Upper lobe of right lung (tissue), 1 donor: ENCODE measurements at places on chromosomes 5 and 9. TPM values are rescaled to one million over a fixed set of nuclear protein-coding genes. Genes with fewer than 3 reads are reported as not detected.

ZNF366 gene
- total RNA-seq: 12.2 TPM

NSUN2 gene
- total RNA-seq: 46.4 TPM

NREP gene
- total RNA-seq: 19.3 TPM

C8G gene
- 1.1 TPM for total RNA-seq

PRLR gene
- 1.6 TPM for total RNA-seq

DNA sequence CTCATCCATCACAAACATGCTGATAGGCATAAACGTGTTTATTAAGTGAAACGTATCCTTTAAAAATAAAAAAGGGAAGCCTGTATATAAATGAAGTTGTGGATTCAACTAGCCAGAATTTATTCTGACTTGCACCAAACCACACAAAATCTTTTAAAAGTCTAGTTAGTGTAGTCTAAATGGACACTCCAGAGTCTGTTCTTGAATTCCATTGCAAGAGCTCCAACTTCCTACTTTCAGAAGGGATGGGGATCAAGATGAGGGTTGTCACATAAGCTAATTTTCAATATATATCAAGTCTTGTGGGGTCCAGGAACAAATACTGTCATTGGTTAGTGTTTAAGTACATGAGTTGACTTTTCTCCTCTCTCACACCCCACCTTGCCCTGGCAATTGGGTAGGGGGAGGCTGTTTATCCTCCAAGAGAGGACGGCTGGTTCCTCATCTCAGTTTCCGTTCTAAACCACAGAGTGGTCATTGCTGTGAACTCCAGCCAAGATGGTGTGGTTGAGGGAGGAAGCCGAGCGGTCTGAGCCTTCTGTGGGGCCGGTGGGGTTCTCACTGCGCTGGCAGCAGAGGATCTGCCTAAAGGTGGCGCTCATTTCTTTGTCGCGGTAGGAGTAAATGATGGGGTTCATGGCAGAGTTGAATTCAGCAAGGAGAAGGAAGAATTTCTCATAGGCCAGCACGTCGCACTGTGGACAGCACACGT is 163.2 kb downstream of the LPAR1 start:
- no peak overlapping the region for H3K27ac ChIP-seq
- DNase-seq: peak; percentile 66
- H3K4me1 ChIP-seq: no peaks in the 10 kb centered on the region
- H3K36me3 ChIP-seq: no peaks in the 10 kb centered on the region
- H3K27me3 ChIP-seq: no peaks in the 10 kb centered on the region

DNA sequence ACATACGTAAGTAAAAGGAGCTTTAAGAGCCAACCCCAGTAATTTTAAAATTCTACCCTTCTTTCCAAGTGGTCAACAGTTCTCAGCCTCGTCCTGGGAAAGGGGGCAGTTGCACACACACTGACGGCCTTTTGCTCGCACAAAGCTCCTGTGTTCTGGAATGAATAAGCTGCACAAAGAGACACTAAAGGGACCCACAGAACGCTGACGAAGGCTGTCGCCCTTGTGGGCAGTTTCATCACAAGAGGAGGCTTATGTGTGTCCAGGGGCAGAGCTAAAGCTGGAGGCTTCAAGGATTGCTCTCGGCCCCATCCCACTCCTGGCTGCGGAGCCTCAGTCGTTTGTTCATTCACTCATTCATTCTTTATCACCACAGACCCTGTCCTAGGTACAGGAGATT is 67.0 kb upstream of the NEK6 start:
- no peaks in the 10 kb centered on the region for H3K36me3 ChIP-seq
- H3K4me1 ChIP-seq: no peaks in the 10 kb centered on the region
- H3K4me3 ChIP-seq: no peak overlapping the region
- DNase-seq: no peak
- no peak overlapping the region for H3K27ac ChIP-seq

DNA sequence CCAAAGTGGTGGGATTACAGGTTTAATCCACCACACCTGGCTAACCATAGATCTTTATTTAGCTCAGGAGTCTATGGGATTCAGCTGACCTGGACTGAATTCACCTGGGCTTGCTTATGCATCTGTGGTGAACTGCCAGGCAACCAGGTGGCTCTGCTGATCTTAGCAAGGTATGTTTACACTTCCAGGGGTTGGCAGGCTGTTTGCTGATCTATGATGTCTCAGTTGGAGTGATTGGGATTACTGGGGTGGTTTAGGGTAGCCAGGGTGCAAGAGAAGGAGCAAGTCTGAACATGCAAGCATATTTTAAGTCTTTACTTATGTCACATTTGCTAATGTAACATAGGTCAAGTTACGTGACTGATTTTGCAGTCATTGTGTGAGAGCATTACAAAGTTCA is 63.6 kb upstream of the JAK2 start:
- no peak overlapping the region for H3K4me3 ChIP-seq
- no peaks in the 10 kb centered on the region for H3K36me3 ChIP-seq
- DNase-seq: no peak
- H3K27ac ChIP-seq: no peak overlapping the region
- H3K4me1 ChIP-seq: peaks cover 4% of the 10 kb centered on the region

DNA sequence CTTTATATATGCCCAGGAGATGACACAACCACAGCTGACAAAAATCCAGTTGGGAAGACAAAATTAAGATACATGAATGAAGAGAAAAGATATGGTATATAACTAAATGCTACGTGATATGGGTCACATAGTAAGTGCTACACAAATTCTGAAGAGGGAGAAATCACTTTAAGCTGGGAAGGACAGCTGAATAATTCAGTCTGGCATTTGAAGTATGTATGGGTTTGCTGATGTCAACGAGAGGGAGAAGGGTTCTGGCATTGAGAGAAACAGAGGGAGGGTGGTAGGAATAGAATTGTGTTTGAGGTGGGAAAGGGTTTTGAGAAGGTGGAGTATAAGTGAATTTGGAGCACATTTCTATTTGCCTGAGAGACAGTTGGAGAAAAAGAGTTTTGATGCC is 6.7 kb upstream of the SLIT3 start:
- no peak overlapping the region for H3K4me3 ChIP-seq
- H3K27me3 ChIP-seq: peaks cover 16% of the 10 kb centered on the region
- DNase-seq: no peak
- H3K27ac ChIP-seq: no peak overlapping the region
- H3K4me1 ChIP-seq: no peaks in the 10 kb centered on the region
- H3K36me3 ChIP-seq: no peaks in the 10 kb centered on the region
